ENCODE measurements at places on chromosomes 12 and 14.

DNA sequence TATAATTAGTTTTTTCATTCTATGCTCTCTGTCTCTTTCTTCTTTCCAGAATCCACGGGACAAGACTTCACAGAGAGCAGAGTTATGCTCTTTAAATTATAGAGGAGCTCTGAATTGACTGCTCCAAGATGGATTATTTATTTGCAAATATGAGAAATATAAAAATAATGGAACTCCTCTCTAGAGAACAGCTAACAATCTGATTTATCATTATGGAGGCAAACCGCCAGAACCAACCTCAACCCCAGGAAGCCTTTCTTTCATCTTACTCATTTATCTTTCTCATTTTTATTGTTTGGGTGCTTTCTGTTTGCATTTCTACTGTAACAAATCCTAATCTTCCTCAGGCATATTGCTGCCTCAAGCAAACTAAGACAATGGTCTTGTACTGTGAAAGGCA, 216.5 kb downstream of the C12orf50 start:
- DNase-seq: no peak

- DNase-seq: no peak
Measured at GRCh38 chr14:53569446-53569845, 387.2 kb downstream of the BMP4 start.

DNA sequence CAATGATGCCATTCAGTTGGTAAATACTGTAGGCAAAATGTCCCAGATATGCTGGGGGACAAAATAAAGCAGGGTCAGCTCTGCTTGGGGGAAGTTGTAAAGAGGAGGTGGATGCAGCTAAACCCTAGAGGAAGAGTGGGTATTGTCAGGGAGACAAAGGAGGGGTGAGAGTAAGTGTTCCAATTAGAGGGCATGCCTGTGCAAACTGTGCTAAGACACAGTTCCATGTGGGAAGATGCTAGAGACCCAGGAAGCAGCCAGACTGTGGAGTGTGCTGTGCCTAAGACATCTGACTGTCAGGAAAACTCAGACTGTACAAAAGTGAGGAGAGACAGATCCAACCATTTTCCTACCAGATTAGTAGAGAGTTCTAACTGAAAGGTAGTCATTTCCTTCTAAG, 474.3 kb downstream of the ATP23 start:
- no peak for DNase-seq

DNA sequence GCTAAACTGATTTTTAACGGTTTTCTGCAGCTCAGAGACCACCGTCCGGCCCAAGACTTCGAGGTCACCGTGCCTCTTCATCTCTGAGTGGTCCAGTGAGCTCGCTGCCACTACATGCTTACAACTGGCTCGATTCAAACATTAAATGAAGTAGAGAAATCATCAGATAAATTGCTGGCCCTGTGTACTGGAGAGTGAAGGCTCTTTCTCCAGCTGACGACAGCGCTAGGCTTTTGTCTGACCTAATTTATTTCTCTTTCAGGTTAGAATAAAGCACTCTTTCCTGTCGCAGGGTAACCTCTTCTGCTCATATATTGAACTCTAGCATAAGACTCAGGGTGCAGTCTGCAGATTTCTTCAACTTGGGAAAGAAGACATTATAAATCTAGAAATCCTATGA, 6.4 kb downstream of the BCL11B start:
- no peak for DNase-seq

GRCh38 chr12:42859612-42860011, 270.1 kb upstream of the PRICKLE1 start:
- no peak for DNase-seq

GRCh38 chr12:14774906-14775635, 28.2 kb downstream of the WBP11 start:
- DNase-seq: peak; percentile 7

DNA sequence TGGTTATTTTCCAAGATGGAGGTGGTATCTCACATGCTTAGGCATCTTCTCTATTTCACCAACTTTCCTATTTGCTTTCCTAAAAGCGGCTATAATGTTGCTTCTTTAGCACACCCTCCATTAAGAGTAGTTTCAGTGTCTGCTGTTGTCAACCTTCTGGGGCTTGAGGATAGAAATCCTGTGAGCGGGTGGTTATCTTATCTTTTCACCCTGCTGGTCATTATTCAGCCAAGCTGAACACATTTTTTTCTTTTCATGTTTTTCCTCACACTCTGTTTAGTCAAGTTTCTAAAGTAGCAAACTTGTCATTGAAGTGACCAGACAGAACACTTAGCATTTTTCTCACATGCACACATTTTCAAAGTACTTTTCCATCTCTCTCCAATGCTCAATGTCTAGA, 104.5 kb downstream of the SLC8A3 start:
- DNase-seq: no peak

GRCh38 chr12:92020983-92021665, 124.5 kb downstream of the BTG1 start:
- DNase-seq: no peak

DNA sequence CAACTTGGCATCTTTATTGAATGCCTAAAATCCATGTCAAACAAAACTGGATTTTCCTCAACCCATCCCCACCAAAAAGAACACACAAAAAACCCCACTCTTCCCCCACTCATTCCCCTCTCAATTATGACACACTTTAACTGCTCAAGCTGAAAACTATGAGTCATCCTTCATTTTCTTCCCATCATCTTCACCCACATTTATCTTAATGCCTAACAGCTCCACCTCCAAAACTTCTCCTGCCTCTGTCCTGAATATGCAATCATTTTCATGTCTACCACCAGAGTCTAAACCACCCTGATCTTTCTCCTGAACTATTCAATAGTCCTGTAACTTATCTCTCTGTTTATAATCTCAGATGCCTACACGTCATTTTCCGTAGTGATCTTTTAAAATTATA, 239.7 kb downstream of the BCAT1 start:
- DNase-seq: no peak

- no peak for DNase-seq
Measured at GRCh38 chr12:105454688-105455087, 124.2 kb downstream of the C12orf75 start.

GRCh38 chr12:34393086-34393820, 371.0 kb downstream of the ALG10 start:
- peak; percentile 1 for DNase-seq

- DNase-seq: no peak
Measured at GRCh38 chr12:72836194-72836593, 564.0 kb downstream of the TRHDE start.

DNA sequence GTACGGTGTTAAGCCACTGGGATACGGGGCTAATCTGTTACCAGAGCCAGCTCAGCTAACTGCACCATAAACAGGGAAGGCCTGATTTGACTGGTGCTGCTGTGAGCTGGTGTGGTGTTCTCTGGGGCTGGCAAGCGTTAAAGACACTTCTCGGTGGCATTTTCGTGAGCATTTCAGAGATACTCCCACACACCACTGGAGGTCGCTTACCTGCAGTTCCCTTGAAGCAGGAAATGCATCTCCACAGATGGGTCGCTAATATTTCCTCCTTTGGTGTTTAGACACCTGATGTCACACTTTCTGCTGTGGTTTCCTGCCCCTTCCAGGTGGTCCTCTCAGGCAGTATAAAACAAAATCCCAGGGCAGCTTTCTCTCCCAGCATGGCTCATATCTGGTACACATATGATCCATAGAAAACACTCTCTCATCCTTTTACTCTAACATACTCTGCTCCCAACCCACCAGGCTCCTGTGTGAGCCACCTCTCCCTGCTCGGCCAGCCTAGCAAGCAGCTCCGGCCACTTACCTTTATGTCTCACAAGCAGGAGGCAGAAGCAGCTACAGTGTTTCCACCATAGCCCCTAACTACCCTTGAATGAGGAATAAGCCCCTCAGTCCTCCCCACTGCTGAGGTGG, 129.9 kb upstream of the GRIN2B start:
- no peak for DNase-seq

GRCh38 chr12:110235383-110235782, 45.7 kb upstream of the ATP2A2 start:
- DNase-seq: no peak

GRCh38 chr12:60487284-60487683, 891.5 kb downstream of the SLC16A7 start:
- DNase-seq: no peak

DNA sequence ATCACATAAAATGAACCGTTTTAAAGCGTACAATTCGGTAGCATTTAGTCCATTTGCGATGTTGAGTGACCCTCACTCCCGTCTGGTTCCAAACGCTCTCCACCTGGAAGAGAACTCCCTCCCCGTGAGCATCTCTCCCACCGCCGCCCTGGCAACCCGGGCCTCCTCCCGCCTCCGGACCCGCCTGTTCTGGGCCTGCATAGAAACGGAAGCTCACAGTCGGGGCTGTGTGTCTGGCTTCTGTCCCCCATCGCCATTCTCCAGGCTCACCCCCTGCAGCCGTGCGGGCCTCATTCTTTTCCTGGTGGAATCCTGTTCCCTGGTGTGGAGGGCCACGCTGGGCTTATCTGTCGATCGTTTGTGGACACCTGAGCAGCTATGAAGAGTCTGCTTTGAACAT, 17.3 kb downstream of the LRCOL1 start:
- DNase-seq: no peak

DNA sequence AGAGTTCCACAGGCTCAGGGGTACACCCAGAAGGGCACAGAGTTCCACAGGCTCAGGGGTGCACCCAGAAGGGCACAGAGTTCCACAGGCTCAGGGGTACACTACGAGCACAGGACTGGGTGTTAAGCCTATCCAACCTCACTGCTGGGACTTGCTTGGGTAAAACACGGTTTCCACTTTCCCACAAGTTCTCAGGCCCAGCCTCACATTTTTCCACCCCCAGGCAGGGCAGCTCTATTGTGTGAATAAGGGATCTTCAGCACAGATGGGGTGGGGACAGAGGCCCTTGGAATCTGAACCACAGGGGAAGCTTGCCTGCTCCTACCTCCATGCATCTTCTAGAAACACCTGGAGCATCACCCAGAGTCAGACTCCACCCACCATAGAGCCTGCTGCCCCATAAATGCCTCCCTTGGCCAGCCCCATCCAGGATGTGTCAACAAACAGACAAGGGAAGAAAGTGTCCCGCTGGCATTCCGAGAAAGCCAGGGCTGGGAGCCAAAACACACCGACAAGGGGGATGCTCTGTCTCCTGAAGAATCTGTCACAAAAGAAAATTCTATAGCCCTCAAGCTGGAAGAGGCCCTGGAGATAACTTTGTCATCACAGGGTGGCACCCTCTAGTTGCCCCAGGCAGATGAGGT, 4.8 kb downstream of the CRACR2A start:
- DNase-seq: no peak

Data from T-helper 17 cell (primary cell).